ENCODE measurements at places on chromosomes 16 and 17.
A peak's percentile ranks its signal among the peaks of the same experiment; 100 is the strongest.

GRCh38 chr17:33551911-33552310 is 258.8 kb upstream of the ASIC2 start:
- DNase-seq, result no peak

DNA sequence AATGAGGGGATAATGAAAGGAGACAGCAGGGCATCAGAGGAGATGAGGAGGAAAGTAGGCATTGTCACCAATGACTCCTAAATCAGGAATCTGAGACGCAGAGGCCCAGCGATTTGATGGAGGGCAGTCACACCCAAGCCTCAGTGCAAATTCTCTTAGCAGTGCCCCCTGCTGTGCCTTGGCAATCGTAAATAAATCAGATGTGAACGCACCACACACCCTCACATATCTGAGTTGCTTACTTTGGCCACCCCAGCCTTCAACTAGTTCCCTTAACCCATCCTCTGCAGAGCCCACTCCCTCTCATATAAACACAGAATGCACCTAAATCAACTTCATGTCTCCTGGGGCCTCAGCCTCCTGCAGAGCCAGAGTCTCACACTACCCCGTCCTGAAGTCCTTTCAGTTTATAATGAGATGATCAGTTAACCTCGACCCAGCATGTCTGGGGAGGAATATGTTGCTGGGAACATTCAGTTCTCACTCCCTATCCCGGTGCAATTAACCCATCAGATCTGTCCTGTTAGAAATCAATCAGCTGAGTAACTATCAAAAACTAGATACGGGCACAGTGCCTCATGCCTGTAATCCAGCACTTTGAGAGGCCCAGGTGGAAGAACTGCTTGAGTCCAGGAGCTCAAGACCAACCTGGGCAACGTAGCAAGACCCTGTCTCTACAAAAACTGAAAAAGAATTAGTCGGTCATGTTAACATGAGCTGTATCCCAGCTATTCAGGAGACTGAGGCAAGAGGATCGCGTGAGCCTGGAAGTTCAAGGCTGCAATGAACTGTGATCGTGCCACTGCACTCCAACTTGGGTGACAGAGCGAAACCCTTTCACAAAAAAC is 78.4 kb downstream of the SLC39A11 start:
- DNase-seq, result no peak

DNA sequence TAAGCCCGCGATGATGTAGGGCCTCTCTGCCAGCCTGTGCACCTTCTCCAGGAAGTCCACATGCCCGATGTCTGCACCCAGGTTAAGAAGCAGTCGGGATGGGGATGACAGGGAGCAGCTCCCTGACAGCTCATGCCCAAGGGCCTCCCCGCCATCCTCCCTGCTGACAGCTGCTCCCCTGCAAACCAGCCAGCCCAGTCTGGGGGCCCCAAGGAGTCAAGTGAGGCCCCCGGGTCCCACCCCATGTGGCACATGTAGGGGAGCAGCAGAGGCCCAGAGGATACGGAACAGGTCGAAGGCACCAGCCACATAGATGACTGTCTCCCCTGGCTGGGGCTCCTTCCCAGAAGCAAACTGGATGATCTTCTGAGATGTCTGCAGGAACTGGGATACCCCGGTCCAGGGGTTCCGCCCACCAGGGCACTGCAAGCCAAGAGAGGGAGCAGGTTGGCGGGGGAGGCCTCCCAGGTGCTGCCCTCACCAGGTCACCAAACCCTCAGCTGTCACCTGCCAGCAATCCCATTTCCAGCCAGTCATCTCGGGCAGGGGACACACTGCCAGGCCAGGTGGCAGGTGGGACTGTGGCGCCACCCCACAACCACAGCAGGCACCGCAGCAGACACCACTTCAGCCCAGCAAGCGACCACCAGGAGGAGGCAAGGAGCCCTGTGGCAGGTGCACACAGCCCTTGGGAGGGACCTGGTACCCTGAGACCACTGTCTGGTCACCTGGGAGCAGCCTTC is 4.6 kb downstream of the PCYT2 start:
- no peak for DNase-seq

- no peak for DNase-seq
Observed at GRCh38 chr16:59950431-59950830, 1216.3 kb upstream of the GOT2 start.

DNA sequence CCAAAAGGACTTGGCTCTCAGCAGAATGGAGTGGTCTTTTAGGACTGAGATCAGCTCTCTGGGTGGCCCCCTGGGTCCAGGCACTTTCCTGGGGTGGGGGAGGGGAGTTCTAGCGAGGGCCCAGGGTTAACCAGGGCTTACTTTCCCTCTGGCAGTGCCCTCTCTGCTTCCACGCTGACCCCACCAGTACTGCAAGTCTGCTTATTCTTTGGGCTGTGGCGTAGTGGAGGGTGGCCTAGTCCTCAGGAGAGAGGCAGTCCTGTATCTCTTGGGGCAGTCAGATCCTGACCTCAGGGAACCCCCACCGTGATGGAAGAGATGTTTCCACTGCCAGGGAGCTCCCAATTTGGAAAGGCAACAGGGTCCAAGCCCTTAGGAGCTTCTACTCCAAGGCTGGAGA is 79.4 kb downstream of the CCDC182 start:
- no peak for DNase-seq

DNA sequence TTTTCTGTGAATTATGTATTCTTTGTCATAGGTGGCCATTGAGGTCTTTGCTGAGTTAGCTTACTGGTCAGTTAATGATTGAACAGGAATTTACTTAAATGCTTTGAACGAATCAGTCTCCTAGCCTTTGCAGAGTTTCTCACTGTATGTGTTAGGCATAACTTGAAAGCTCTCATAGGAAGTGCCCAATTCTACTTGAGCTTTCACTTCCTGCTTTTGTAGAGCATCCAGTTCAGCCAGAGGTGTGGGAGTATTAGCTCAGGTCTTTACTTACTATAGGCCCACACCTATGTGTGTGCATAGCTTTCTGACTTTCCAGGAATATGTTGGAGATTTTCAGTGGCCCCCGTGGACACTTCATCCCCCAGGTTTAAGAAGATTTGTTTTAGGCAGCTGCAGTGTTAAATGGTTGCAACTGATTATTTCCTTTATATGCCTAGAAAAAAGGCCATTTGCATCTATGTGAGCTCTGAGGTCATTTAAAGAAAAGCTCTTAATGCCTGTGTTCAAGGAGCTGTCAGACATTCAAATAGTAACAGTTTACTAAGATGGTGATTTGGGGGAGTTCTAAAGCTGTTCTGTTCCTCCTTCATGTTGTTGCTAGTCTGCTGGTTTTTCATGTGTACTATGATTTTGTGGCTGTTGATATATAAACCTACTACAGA is 62.3 kb downstream of the PHKB start:
- peak; percentile 50 for DNase-seq

DNA sequence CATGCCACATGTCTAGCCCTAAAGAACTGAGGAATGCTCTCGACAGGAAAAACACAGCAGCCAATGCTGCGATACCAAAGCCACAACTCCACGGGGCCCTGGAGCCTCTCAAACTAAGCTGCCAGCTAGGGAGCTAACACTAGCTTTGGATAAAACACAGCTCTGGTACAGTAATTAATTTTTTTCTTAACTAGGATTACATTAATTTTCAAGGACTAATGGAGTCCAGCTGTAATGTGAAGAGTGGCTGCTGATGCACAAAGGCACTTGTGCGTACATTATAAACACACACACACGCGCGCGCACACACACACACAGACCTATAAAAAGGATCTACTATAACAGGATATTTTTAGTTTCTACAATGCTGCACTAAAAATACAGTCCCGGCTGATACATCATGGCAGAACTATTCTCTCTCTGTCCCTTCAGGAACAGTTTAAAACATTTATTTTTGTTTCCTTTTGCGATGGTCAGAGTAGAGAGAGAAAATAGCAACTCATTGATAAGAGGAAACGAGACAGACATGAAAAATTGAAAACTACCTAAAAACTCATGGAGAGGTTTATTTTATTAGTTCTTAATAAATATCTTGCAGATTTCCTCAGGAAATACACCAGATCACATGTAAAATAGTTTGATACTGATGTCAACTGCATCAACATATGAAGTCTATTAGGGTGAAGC is 88.5 kb downstream of the SMG6 start:
- peak; percentile 37 for DNase-seq

DNA sequence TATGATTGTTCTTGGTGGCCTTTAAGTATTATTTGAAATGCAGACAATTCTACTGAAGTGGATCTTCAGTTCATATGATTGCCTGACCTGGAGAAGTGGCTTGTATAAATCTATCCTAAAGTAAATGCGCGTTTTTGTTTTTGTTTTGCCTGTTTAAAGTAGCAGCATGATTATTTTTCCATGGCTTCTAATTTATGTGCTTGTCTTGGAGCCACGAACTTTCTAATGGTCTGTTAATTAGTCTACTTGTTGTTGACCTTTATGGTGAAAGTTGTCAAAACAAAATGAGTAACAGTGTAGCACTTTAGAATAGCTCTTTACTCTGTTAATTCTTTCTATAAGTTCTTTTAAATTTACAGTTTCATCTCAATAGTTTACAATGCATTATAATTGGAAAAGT is 1.7 kb downstream of the PRKAR1A start:
- peak; percentile 15 for DNase-seq

DNA sequence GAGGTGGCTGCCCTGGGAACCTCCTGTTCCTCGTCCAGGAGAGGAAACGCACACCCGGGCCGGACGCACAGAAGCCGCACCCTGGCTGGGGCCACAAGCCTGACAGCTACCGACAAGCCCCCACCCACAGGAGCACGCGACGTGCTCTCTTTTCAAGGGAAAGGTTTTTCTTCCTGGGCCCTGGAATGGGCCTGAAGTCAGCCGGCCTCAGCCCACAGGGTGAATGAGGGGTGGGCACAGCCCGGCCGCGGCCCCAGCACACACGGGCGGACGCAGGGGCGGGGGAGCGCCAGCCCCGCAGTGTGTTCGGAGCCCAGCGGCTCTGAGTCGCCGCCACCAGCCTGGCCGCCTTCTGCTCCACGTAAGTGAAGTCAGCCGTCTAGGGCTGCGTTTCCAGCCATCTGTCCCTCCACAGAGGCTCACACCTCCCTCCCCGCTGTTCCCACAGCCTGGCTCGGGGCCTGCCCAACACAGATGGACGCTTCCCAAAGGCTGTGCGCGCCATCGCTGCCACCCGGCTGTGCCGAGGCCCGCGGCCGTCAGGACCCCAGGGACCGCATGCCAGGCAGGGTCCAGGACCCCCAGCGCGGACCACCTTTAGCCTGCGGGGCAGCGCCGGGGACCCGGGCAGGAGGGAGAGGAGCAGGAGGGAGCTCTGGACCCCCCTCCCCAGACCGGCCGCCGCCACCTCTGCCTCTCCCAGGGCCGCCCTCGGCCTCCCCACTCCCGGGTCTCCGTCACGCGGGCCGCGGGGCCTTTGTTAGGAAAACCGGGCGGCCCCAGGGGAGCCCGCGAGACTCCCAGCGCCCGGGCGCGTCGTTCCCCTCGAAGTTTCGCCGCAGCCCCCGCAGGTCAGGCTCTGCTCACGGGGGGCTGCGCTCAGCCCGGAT is 36.8 kb downstream of the CBFA2T3 start:
- no peak for DNase-seq

- DNase-seq, result peak; percentile 61
Observed at GRCh38 chr17:74807925-74808324, 31.8 kb upstream of the NAT9 start.

DNA sequence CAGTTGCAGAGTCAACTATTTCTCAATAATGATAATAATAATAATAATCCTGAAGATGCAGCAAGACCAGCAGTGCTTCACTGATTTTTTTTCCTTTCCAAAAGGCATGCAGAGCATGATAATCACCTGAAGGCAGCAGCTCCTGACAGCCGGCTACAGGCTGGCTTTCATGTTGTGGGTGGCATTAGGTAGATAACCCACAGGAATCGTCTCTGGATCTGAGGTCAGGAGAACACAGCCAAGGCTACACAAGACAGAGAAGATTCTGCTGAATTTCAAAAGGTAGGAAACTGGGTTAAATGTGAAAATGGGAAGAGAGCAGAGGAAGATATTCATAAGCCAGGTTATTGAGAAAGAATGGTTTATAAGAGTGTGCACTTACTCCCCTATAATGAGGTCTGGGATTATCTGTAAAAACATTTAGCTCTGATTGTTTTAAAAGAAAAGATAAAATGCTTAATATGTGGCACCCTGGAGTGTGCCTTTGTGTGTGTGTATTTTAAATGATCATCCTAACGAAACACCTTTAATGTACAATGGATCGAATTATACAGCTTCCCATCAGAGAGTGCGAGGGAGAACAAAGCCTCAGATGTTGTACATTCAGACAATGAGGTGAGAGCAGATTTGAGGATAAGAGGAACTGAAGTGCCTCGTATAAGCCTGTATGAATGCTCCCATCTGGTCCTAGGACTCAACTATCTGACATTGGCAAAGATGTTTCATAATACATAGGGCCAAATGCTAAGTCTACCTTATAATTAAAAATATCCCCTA is 273.1 kb downstream of the PHKB start:
- DNase-seq, result no peak

DNA sequence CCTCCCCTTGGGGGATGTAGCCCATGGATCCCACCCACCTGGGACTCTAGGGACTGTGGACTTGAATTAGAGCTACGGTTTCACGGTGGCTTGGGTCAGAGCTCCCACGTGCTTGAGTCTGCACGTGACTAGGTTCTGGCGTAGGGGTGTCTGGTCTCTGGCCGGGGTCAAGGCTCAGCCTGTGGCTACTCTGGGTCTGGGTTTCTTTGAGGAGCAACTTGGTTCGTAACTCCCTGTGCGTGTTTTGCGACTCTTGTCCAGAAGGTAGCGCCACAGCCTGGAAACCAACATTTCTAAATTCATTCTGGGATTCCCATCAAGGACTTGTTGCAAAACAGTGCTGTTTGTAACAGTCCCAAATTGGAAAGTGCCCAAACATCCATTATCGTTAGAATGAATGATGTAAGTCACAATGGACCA is 470 bp upstream of the GGT6 start:
- no peak for DNase-seq

- DNase-seq, result no peak
Observed at GRCh38 chr16:13939821-13940220, 19.9 kb downstream of the ERCC4 start.

GRCh38 chr17:79798299-79799173 is 1.7 kb upstream of the CBX8 start:
- DNase-seq, result no peak

- DNase-seq, result no peak
Observed at GRCh38 chr16:75152635-75153034, 4.3 kb downstream of the ZFP1 start.

DNA sequence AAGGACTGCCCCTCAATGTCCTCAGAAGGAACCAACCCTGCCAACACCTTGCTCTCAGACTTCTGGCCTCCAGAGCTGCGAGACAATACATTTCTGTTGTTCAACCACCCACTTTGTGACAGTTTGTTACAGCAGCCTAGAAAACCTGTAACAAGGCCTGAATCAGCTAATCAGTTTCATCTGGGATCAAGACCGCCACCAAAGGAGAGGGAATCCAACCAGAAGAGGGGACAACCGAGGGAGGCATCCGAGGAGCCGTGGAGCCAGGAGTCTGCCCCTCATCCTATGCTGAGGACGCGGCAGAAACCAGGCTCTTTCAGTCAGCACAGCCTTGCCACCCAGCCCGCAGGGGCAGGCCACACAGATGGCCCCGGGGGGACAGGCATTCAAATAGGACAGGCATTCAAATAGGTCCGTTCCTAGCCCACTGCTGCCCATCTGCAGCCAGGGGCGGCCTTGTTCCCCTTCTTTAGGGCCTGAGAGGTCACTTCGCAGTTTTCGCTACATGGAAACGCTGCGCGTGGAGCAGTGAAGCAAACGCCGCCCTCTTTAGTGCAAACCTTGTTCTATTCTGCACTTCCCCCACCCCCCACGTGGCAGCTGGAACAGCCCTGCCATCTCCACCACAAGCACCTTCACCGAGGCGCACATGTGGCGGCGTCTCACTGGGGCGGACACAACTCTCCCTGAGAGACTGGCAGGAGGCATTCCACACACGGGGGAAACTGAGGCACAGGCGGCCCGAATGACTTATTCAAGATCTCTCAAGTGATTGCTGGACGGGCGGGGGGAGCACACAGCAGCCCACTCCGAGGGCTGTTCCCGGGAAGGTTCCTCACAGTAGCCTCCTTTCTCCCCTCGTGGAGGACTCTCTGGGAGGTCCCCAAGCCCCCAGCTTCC is 26.7 kb downstream of the FA2H start:
- peak; percentile 86 for DNase-seq

Measured in pons (tissue), 1 donor.